ENCODE measurements at places on chromosomes 1 and 21. TPM values are rescaled to one million over a fixed set of nuclear protein-coding genes. Genes with fewer than 3 reads are reported as not detected.

The FCMR gene
- total RNA-seq: 8.5 TPM

The ITGB2 gene
- 246 TPM for total RNA-seq

DNA sequence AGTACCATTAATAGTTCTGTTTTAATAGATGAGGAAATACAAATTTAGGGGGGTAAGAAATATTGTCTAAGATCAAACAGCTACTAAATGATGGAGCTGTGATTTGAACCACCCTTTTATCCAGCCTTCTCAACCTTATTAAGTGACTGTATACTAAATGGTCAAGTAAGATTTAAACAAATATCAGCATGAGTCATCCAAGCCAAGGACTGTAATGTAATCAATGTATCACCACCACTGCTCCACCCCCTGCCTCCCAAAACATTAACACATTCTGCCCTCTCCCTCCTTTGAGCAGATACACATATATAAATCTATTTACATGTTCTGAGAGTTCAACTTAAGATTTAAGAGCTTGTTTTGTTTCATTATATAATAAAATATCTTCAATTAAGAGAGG is 58.9 kb downstream of the LRRC40 start:
- peak; percentile 37 for DNase-seq

- DNase-seq: peak; percentile 25
Observed at GRCh38 chr1:119968068-119968492, 71.8 kb upstream of the ADAM30 start.

DNA sequence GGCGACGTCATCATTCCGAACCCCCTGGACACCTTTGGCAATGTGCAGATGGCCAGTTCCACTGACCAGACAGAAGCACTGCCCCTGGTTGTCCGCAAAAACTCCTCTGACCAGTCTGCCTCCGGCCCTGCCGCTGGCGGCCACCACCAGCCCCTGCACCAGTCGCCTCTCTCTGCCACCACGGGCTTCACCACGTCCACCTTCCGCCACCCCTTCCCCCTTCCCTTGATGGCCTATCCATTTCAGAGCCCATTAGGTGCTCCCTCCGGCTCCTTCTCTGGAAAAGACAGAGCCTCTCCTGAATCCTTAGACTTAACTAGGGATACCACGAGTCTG is 10.0 kb downstream of the PROX1 start:
- DNase-seq: no peak

The CACHD1 gene
- total RNA-seq: 16.0 TPM

DNA sequence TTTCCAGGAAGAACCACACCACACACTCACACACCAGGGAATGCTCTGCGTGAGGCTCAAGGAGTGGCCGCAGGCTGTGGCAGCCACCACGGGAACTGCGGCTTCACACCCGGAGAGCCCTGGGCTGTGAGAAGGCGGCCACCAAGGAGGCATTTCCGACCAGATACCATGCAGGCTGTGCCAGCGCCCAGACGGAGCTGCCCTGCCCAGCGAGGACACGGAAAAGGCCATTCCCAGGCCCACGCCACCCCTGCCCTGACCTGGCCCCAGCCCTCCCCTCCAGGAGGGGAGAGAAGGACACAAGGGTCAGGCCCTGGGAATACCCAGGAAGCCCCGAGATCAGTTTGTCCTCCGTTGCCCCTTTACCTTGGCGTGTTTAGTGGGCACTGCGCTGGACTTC is 119.3 kb downstream of the NPHP4 start:
- no peak for DNase-seq

- peak; percentile 86 for DNase-seq
Observed at GRCh38 chr1:36223381-36223995, 755 bp upstream of the THRAP3 start.

The SYTL1 gene
- 58.0 TPM for total RNA-seq

The SYDE2 gene
- total RNA-seq: 18.3 TPM

The SPRR5 gene
- not detected for total RNA-seq

GRCh38 chr1:33797849-33798248 is 66.0 kb upstream of the HMGB4 start:
- DNase-seq: no peak

DNA sequence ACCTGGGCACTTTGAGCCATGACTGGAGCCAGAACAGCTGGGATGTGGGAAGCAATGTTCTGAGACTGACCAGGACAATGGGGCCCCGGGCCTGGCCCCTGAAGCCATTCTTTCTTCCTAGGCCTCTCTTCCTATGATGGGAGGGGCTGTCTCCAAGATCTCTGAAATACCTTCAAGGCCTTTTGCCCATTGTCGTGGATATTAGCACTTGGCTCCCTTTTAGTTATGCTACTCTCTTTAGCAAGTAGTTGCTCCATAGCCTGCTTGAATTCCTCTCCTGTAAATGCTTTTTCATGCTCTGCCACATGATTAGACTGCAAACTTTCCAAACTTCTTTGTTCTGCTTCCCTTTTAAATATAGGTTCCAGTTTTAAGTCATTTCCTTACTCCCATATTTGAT is 262.9 kb upstream of the CACYBP start:
- DNase-seq: no peak

- peak; percentile 37 for DNase-seq
Observed at GRCh38 chr1:17596651-17597509, 57.4 kb downstream of the ARHGEF10L start.

GRCh38 chr1:225830841-225831240 is 20.9 kb downstream of the EPHX1 start:
- no peak for DNase-seq

The CD58 gene
- total RNA-seq: 27.5 TPM

The PTPN7 gene
- 4.5 TPM for total RNA-seq

DNA sequence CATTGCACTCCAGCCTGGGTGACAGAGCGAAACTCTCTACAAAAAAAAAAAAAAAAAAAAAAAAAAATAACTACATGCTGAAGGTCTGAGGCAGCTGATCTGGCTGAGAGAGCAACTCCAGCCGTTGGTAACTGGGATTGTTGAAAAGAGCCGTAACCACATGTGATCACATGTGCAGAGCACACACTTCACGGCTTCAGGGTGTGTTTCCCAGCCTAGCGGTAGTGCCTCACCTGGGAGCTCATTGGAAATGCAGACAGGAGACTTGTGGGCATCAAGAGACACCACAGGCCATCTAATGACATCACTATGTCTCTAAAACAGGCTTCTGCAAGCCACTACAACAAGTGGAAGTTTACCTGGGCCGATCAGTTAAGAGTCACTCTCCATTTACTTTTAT is 11.8 kb upstream of the OTUD7B start:
- no peak for DNase-seq

DNA sequence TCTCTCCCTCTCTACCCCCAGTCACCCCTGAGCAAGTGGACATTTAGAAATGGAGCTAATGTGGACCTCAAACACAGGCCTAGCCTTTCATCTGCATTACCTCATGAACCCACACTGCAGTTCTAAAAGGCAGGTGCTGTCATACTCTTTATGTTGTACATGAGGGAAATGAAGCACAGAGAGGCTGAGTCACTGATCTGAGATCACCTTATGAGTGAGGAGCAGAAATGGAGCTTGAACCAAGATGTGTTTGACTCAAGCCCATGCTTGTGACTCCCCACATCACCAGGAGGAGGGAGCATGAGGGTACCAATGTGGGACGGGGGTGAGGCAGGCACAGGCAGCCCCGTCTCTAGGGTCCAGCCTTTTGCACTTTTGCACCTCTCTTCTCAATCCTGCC is 702.8 kb downstream of the PTPRU start:
- no peak for DNase-seq

DNA sequence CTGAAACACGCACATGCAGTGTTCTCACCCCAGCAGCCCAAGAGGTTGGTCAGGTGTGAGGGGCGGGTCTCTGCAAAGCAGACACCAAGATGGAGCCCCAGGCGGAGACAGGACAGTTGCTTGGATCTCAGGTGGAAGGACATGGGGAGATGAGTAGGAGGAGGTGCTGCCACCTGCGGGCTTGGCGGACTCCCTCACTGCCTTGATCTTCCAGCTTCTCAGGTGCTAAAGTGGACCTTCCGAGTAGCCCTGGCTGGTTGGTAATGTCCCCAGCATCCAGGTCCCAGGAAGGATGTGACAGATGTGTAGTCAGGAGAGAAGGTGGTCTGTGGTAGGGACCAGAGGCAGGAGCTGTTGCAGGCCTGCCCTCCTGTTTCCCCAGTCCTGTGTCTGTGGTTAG is 114.1 kb downstream of the AJAP1 start:
- no peak for DNase-seq

GRCh38 chr21:21200939-21201615 is 202.9 kb downstream of the NCAM2 start:
- DNase-seq: no peak

The PBX1 gene
- 112 TPM for total RNA-seq

Data from lung (tissue), 17 donors.